ENCODE measurements at places on chromosomes 2 and 18.

DNA sequence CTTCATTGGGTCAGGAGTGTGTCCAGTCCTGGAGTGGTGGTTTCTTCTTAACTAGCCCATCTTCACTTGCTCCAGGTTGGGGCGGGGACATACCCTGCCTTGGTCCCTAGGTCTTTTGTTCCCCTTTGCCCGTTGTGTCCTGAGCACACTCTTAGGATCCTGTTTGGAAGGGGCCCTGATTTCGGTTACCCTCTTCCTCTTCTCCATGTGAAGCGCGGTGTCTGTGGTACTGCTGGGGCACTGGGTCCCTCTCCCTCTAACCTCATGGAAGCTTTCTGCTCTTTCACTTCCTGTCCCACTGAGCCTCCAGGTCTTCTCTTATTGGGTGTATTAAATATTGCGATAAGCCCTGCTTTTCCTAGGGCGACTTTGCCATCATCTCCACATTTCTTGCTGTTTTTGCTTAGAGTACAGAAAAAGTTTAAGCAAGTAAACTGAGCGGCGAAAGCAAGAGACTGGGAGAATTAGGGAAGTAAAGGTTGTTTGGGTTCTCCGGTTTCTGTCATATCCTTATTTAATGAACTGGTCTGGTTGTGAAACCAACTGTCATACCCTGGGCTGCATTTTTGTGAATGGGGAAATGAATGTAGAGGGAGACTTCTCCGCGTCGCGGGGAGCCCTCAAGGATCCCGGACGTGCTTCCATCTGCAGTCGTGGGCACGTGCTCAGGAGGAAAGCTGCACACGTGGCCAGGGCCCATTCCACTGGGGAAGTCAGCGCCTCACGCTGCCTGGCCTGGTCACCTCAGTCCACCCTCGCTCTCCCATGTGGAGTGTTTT, 73.8 kb upstream of the B3GNT7 start:
- DNase-seq = no peak

DNA sequence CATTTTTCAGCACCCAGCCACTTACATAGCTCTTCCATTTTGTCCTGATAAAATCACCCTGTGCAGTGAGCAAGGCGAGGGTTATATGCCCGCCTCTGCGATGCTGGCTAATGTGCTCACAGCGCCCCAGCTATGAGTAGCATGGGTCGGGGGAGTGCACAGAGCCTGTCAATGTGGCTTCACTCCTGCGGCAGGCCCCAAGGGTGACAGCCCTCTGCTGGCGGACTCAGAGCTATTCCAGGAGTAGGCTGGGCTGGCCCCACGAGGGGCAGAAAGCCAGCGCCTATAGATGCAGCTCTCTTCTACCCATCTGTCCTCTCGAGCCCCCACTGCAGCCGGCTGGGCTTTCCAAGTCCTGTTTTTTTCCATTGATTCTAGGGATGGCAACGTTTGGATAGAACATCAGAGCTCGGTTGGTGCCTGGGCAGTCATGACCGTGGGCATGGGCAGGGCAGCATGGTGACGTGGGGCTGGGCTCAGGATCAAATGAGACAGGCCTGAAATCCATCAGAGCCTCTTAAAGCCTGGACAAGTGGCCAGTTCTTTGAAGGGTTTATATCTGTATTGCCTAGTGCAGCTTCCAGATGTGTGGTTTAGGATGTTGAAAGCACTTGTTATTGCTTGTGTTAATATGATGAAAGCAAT, 134.7 kb downstream of the MCFD2 start:
- DNase-seq = peak; percentile 65

DNA sequence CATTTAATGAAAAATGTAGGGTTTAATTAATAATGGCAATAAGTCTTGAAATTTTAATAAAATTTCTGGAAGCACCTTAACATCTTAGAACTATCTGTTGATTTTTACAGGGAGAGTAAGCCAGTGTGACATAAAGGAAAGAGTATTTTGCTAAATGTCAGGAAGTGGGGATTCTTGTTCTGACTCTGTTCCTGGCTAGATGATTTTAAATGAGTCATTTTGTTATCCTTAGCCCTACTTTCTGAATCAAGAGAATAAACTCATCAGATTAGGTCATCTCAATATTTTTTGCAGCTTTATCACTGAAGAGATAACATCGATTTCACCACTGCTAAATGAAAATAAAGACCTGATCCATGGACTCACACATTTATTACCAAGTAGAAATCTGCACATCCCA, 377.5 kb upstream of the CYRIA start:
- no peak for DNase-seq

DNA sequence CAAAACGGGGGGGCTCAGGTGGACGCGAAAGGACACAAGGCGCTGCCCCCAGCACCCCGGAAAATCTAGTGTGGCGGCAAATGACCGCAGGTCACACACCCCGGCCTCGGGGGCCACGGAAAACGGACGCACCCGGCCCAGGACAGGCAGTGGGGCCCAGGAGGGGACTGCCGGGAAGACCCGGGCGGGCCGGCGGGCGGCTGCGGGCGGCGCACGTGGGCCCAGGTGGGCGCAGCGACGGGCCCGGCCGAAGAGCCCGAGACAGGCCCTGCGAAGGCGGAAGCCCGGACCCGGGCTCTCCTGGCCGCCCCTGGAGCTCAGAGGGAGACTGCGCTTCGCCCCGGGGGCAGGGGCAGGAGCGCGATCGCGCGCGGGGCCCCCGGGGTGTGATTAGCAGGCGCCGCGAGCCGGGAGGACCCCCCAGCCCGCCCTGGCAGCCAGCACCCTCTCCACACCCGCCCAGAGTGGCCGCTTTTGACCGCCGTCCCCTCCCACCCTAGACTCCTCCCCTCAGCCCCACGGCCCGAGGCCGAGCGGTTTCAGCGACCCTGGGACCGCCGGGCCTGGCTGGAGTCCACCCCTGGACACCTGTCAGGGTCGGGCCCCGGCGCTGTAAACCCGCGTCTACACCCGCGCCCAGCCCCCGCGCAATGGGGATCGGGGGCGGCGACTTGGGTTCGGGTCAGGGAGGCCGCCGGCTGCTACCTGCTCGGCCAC, 773 bp downstream of the MBP start:
- no peak for DNase-seq

GRCh38 chr2:145277922-145278321, 758.0 kb upstream of the ZEB2 start:
- no peak for DNase-seq

DNA sequence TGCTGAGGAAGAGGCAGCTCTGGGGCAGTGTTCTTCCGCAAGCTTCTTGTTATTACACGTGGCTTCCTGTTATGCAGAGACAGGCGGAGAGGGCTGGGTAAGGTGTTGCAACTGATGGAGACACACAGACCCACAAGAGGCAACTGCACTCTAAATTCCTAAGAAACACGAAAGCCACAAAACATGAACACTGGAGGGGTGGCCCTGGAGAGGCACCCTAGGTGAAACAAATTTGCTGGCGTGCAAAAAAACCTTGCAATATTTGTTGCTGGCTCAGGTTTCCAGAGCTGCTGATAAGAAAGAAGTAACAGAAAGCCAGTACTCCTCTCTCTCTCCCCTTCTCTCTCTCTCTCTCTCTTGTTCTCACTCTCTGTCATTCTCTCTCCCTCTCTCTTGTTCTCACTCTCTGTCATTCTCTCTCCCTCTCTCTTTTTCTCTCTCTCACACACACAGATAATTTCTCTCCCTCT, 31.8 kb downstream of the ARHGAP25 start:
- no peak for DNase-seq

- peak; percentile 59 for DNase-seq
Observed at GRCh38 chr2:136386046-136386445, 268.1 kb upstream of the CXCR4 start.

DNA sequence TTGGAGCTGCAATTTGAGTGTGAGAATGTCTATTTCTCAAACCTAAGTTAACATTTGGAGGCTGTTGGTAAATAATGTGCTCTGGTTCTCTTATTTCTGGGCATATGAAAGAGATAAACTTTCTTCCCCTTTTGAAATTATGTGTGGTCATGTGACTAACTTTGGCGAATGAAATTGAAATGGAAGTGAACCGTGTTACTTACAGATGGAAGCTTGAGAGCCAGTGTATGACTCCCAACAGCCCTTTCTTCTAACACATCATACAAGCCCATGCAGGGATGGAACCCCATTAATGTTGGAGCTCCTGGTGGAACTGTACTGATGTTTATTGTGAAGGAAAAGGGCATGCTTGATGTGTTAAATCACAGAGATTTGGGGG, 725.8 kb downstream of the TSN start:
- no peak for DNase-seq

DNA sequence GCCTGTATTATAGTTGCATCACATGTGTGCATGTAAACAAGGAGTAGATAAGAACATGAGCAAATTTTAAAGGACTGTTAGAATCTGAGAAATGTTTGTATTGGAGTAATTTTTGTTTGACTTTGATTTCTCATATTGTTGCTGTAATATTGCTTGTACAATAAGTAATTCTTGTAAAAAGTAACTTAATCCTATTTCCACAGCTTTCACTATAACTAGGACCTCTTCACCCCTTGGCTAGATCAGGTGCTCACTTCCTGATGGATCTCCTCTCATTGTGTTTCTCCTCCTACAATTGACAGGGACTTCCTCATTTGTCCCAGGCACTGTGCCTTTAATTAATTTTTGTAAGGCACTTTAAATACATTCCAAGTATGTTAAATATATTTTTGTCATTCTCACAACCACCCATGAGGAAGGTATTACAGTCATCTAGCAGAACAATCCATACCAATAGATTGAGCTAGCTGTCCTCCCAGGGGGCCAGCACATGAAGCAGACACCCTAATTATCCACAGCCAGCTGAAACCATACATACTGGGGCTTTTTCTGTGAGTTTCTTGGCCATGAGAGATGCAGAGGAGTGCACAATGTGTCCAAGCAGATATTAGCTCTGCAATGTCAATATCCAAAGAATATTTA, 359.5 kb upstream of the ACVR2A start:
- no peak for DNase-seq

GRCh38 chr2:37013315-37013641, 46.9 kb upstream of the STRN start:
- DNase-seq = no peak

DNA sequence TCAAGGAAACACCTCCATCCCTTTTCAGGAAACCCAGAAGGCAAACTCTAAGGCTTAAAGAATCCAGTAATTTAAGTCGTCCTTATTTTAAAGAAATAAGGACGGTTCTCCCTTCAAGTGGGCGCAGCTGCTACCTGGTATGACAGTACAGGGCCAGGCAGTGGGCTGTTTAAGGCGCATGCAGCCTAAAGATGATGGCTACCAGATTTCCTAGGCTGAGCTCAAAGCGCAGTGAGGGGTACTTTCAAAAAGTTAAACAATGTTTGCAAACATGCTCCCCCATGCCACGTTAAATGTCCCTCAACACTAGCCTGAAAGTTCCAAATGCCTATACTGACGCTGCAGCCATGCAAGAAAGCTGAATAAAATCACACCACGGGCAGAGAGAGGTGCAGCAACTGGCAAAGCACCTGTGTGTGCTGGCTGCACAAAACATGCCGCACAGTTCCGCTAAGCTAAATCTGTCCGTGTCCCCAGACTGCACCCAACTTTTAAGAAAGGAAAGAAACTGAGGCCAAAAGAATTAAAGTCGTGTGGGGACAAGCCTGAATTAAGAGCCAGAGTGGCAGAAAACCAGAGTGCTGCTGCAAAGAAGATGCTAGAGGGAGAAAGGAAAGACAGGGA, 583 bp downstream of the HIBCH start:
- DNase-seq = no peak

- DNase-seq = no peak
Observed at GRCh38 chr2:864501-865106, 86.0 kb upstream of the SNTG2 start.

- DNase-seq = no peak
Observed at GRCh38 chr2:106061611-106062349, 132.3 kb downstream of the UXS1 start.

GRCh38 chr2:179691235-179691634, 170.2 kb downstream of the ZNF385B start:
- DNase-seq = no peak

GRCh38 chr2:197208841-197209240, 101.7 kb downstream of the ANKRD44 start:
- no peak for DNase-seq

GRCh38 chr2:142176941-142177340, 46.1 kb upstream of the LRP1B start:
- peak; percentile 13 for DNase-seq

DNA sequence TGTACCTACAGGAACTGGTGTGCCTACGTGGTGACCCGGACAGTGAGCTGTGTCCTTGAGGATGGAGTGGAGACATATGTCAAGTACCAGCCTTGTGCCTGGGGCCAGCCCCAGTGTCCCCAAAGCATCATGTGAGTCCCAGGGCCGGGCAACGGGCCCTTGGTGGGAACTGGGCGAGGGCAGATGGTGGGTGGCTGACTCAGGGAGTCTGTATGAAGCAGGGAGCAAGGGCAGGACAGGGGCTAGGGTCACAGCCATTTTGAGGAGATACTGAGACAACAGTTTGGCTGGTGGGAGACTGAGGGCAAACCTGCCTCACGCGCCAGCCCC, 1.7 kb downstream of the EMILIN1 start:
- DNase-seq = no peak

DNA sequence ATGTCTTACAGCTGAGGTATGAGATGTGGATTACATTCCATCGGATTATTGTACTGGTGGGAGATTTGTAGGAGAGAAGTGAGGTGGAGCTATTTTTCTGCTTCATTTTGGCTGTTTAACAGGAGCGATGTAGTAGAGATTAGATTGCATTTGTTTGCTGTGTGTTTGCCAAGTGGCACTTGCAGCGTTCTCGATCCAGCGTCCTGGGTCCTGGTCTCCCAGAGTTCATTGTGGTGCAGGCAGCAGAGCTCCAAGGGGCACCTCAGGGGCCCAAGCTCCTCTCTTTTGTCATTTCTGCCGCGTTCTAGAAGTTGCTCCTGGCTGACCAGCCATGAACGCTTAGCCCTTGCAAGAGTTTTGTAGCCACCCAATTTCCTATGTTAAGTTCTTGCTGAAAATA, 210.1 kb upstream of the APCDD1 start:
- no peak for DNase-seq

DNA sequence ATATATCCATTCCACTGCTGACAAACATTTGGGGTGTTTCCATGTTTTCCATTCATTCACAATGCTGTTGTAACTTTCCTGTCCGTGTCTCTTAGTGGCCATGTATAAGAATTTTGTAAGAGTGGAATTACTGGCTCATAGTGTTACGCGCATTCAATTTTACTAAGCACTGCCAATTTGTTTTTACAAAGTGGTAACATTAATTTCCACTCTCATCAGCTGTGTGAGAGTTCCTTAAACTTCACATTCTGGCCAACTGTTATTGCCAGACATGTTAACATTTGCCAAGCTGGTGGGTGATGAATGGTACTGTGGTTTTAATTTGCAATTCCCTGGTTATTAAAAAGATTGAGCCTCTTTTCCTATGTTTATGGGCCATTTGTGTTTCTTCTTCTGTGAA, 134.2 kb downstream of the DTNB start:
- DNase-seq = no peak

DNA sequence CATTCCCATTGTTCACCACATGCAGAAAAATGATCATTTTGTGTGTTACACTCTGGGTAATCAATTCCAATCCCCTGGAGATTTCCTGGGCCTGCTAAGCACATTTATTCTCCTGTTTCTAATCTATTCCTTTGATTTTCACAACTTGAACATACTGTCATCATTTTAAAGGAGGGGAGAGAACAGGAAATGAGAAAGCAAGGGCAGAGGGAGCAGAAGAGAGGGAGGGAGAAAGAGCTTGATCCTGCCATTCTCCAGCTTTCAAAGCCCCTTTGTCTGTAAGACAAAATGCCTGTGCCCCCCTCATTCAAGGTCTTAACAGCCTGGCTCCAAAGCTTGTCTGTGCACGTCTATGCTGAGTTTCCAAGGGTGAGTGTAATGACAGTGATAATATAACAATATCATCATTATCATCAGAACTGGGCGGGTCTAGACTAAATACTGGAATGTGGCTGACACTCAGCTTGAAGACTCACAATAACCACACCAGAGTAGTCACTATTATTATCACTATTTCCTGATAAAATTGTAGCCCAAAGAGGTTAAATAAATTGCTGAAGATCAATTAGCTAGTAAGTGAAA, 164.4 kb upstream of the KLHL29 start:
- DNase-seq = peak; percentile 29

Measured in eye (tissue), 1 donor.